ENCODE measurements at places on chromosomes 6 and 20.

GRCh38 chr6:32187009-32187709, 2.8 kb downstream of the PBX2 start:
- no peak for DNase-seq

GRCh38 chr6:5412663-5413062, 151.3 kb downstream of the FARS2 start:
- peak; percentile 56 for DNase-seq

DNA sequence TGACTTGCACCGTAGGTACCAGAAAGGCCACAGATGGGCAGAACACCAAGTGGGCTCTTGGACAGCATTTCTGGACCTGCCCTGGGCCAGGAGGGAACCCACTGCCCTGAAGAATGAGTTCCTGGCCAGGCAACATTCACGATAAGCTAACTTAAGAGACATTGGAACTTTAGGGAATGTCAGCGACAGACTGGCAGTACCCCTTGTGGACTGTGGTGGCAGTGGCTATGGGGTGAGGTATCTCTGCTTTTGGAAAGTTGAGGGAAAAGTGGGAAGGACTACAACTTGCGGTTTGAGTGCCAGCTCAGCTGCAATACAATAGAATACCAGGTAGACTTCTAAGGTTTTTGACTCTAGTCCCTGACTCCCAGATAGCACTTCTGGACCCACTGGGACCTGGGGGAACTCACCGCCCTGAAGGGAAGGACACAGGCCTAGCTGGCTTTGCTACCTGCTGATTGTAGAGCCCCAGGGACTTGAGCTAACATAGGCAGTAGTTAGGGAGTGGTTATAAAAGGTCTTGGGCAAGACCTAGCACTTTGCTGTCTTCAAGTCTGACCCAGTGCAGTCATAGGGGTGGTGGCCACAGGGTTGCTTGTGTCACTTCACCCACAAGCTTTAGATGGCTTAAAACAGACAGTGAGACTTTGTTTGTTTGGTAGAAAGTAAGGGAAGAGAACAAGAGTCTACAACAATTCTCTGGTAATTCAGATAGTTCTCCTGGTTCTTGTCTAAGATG, 617.6 kb downstream of the COL12A1 start:
- no peak for DNase-seq

DNA sequence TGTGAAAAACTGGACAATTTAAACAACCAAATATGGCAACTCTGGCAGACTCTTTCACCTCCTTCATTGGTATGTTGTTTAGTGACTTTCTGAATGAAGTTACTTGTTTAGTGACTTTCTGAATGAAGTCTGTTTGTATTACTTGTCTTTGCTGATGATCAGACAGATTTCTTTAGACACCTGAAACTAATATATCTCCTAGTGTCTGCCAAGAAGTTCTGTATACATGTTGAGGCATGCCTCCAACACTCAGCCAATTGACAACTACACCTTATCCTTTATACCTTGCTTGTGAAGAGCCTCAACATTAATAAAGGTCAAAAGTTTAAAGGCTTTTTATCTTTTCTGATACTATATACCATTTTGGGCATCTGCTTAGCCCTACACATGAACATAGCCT, 725.4 kb upstream of the EPHA7 start:
- no peak for DNase-seq

GRCh38 chr6:110034667-110035036, 56.5 kb downstream of the GPR6 start:
- DNase-seq = peak; percentile 28

- no peak for DNase-seq
Observed at GRCh38 chr6:2197177-2197671, 48.2 kb downstream of the GMDS start.

DNA sequence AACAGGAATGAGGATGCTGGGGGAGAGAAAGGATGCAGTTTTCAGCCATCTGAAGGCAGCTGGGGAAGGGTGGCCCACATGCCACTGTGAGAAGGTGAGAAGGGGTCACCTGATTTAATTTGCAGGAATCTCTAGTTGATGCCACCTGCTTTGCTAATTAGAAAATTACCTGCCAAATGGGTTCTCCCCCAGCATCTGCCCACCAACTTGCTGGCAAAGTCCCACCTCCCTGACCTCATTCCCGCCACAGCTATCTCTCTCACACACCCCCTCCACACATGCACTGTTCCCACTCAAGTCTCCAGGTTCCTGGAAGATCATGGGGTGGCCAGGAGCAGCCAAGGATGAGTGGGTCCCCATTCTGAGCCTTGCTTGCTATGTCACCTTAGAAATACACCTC, 70.7 kb downstream of the LRFN2 start:
- DNase-seq = no peak

DNA sequence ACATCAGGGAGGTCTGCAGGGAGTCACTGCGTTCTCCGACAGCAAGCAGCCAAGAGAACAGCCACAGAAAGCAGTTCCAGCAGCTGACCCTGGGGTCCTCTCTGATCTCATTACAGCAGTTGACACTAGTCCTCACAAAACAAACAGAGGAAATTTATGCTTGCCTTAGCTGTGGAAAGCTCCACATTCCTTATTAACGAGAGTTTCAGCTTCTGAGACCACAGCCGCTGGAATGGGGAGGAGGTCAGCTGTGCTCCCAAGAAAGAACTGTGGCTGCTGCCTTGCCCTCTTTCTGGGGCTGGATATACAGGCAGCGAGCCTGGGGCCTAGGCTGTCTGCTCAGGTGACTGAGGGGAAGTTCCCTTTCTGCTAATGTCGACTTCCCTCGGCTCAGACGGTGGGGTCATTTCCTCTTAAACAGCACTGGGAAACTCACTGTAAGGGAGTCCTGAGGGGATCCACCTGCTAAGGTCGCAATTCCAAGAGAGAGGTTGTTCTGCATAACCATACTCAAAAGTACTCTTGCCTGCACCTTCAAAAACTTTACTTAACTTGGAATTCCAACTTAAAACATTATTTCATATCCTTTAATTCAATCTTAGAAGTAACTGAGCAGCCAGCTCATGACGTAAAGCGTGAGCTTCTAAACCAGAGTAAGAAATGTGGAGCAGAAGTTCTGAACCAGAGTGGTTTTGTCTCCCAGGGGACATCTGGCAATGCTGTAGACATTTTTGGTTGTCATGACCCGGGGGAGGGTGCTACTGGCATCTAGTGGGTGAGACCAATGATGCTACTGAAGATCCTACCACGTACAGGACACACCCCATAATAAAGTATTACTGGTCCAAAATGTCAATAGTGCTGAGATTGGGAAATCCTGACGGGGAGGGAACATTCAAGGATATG, 80.3 kb downstream of the BACH2 start:
- no peak for DNase-seq

DNA sequence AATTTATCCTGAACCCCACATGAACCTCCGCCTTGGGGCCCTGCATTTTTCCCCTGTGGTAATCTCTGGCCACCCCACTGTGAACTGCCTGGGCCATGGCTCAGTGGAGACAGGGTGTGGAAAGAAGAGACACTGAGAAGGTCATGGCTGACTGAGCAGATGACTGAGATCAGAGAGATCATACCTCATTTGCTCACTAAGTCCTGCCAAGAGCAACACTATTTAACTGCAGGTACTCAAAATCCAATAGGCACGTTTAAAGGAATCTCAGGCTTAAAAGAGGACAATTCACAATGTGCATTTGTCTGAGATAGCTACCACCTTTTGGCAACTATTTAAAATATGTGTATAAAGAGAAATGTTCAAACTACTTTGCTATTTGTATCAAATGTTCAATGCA, 305.0 kb downstream of the GMDS start:
- peak; percentile 33 for DNase-seq

DNA sequence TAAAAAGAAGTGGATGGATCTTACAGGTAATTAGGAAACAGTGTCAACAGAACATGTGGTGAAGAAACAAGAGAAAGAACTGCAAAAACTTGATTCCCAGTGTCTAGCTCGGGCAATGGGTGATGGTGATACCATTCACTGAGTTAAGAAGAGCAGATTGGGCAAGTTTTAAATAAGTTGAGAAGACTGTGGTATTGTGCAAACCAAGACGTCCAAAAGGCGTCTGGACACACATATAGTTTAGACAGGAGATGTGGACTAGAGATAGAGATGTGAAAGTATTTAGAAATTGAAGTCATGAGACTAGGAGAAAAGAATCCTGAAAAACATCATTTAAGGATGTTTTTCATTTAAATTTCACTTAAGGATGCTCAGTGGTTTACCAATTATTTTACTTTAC, 53.9 kb downstream of the CDK19 start:
- DNase-seq = no peak

DNA sequence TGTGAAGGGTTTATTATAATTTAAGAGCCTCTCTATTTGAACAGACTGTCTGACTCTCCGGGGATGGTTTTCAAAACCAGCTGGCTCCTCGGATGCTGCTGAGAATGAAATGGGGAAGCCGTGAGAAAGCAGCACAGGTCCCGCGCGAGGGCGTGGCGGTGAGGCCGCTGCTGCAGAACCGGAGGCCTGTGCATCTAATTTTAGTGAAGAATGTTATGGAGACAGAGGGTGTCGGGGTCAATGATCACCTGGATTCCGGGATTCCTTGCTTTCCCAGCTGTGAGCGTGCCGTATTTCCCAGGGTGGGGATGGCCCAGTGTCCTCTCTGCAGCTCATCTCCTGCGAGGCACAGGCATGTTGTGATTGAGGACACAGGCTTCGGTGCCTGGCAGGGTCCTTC, 348.0 kb downstream of the CDH4 start:
- peak; percentile 77 for DNase-seq

- DNase-seq = no peak
Observed at GRCh38 chr6:12132351-12133222, 120.5 kb downstream of the HIVEP1 start.

GRCh38 chr6:28553986-28554881, 28.6 kb downstream of the GPX5 start:
- DNase-seq = peak; percentile 50

DNA sequence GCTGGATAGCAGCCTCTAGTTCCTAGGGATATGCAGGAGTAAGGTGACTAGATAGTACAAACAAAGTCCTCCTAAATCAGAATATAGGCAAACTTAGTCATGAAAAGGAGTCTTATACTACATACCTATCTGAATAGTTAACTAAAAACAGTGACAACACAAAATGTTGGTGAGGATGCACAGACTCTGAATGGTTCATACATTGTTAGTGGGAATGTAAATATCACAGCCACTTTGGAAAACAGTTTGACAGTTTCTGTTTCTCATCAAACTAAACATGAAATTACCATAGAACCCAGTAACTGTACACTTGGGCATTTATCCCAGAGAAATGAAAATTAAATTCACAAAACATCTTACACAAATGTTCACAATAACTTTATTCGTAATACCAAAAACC, 17.2 kb downstream of the NFS1 start:
- DNase-seq = no peak

- DNase-seq = peak; percentile 72
Observed at GRCh38 chr6:30781743-30782424, 37.5 kb upstream of the IER3 start.

DNA sequence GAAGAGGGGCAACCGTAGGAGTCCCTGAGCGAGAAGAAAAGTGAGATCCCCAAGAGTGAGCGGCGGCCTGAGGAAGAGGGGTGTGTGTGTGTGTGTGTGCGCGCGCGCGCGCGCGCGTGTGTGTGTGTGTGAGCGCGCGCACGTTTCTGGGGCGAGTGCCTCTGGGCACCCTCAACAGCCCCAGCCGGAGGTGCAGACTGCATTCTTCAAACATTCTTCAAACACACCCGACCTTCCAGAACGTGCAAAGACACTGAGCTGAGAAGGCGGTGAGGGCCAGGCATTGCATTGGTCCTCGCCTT, 76.2 kb upstream of the FOXP4 start:
- DNase-seq = no peak

DNA sequence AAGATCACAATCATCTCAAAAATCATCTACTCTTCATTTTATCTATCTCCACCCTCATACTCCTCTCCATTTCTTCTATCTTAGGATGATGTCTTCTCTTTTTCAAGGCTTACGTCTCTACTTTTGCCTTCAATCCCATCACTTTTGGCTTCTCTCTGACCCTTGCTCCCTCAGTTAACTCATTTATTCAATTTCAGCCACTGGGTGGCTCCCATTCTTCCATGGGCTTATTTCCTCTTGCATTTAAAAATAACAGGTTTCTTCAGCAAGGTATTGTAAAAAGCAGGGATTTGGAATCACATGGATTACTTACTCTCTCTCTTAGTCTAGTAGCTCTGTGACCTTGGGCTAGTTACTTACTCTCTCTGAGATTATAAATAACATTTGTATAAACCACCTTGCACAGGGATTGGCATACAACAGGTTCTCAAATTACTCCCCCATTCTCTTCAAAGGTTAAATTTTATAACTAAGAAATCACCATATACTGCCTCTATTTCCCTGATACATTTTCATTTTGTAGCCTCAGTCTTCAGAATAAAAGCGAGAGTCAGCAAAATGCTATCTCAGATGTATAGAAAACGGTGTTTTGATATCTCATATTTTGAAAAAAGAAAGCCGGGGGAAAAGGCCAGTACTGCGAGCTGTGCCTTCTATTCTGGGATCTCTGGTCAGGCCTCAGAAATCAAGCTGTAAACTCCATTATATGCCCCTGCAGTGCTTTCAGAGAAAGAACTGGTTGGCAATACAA, 5.5 kb downstream of the ZSCAN12 start:
- peak; percentile 6 for DNase-seq

GRCh38 chr6:98769546-98769945, 64.8 kb upstream of the POU3F2 start:
- peak; percentile 32 for DNase-seq

- DNase-seq = no peak
Observed at GRCh38 chr6:53192682-53193188, 44.1 kb upstream of the GCM1 start.

GRCh38 chr6:14518515-14519217, 401.1 kb downstream of the CD83 start:
- no peak for DNase-seq

DNA sequence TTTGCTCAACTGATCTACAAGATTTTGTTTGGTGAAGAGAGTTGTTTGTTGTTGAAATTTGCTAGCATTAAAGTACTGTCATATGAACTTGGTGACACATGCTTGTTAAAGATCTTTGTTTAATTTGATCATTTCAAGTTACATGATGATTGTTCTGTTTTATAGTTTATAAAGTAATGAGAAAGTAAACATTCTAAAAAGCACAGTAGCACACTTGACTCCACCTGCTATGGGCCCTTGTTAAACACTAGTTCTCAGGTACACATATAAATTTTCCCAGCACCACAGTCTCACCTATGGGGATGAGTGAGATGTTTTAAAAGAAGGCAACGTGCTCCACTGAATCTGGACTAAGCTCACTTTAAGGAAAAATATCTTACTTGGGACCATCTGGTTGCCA, 14.1 kb downstream of the MCHR2 start:
- no peak for DNase-seq
